ENCODE measurements at places on chromosomes 6 and 20.

DNA sequence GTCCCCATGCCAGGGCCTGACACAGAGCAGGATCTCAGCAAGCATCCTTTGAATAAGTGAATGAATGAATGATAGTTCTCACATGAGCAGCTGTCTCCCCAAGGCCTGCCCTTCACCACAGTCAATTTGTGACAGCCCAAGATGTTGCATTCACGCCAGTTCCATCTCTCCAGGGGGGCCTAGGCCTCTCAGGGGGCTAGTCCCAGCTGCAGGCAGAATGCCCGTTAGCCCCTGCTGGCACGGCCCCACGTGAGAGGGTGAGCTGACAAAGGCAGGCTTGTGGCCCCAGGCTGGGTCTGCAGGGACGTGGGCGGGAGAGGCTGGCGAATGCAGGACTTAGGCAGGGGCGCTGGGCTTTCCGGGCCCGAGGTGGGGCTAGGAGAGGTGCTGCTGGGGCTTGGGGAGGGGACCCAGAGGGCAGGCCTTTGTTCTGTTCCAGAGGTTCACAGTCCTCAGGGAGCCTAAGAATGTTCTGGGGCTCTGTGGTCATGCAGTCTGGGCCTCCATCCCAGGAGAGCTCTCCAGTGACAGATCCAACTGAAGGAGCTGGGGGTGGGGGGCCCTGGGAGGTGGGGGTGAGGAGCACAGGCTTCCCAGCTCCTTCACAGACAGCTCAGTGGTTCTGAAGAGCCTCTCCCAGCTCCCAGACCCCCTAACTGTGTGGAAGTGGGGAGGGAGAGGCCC lies 30.5 kb upstream of the TLDC2 start:
- DNase-seq = no peak

GRCh38 chr20:50708845-50709635 lies 17.7 kb upstream of the RIPOR3 start:
- no peak for DNase-seq

DNA sequence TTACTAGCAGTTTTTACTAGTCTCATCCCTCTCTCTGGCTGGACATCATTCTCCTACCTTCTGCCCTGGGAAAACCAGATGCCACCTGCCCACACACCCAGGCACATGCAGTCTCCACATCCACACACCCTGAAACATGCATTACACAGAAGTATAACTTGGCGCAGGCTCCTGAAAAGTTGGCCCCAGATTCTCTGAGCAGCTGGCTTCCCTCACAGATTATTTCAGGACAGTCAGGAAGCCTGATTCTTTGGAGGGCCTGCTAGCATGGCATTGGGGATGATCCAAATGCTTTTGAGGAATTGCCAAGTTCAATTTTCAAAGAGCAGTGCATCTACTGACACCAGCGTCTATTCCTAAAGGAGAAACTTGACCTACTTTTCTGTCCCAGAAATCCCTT lies 27.8 kb upstream of the KIF16B start:
- no peak for DNase-seq

DNA sequence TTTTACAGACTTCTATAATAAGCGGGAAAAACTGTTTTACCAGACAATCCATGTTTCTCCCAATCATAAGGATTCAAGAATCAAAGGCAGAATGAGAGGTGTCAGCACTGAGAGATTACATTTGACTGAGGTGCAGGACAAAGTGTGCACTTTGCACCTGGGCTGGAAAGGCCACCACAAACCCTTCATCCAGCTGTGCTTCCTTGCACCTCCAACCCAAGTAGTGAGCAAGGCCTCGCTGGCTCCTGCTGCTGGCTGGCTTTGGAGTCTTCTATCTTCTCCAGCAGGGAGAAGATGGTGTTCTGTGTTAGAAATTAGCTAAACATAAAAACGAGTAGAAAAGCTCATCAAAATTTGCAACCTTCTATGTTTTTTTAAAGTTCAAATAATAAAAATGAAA lies 77.7 kb downstream of the CHD6 start:
- no peak for DNase-seq

- DNase-seq = no peak
Measured at GRCh38 chr6:44356487-44356886, 14.0 kb downstream of the SPATS1 start.

DNA sequence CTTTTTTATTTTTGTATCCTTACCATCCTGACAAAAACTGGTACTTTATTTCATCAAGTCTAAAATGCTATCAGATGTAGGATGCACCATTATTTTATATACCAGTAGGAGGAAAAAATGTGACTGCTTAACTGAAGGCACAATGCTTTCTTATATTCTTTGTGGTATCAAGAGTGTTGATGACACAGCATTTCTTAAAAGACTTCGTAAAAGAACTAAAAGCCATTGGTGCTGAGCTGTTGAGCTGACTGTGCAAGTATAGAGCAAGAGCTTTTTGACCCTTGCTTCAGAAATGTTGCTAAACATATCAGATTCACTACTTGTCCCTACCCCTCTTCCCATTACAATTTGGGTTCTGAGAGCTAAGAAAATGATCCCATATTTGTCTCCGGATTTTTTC lies 17.5 kb downstream of the SF3B5 start:
- DNase-seq = no peak

GRCh38 chr6:7532232-7532631 lies 9.2 kb upstream of the DSP start:
- no peak for DNase-seq

- DNase-seq = no peak
Measured at GRCh38 chr6:10687582-10687981, 6.8 kb downstream of the C6orf52 start.

GRCh38 chr6:3356056-3356823 lies 97.5 kb downstream of the PSMG4 start:
- peak; percentile 75 for DNase-seq

DNA sequence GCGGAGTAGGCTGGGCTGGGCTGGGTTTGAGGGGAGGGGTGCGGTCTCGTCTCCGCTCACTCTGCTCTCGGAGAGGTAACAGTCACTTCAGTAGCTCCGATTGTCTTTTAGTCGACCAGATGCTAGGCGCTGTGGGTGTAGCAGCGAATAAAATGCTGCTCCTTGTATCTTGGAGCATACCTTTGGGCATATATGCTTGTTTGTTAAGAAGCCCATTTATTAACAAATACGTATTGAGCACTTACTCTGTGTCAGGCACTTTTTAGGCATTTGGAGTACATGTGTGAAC lies 545 bp downstream of the ACTR5 start:
- peak; percentile 76 for DNase-seq

DNA sequence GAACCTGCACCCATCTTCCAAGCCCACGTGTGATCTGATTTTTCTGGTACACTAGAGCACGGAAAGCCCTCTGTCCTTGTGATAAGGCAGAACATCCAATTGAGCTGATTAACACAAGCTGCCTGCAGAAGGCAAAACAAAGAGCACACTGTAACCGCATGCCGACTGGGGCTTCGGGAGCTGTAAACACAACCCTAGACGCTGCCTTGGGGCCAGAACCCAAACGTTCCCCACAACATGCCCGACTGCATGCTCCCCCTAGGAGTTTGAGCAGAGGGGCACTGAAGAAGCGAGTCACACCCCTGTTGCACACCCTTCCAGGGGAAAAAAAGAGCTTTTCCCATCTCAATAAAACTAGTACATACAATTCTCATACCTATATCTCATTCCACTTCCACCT lies 470.7 kb downstream of the HTR1B start:
- no peak for DNase-seq

- DNase-seq = no peak
Measured at GRCh38 chr6:490251-491037, 98.9 kb downstream of the IRF4 start.

DNA sequence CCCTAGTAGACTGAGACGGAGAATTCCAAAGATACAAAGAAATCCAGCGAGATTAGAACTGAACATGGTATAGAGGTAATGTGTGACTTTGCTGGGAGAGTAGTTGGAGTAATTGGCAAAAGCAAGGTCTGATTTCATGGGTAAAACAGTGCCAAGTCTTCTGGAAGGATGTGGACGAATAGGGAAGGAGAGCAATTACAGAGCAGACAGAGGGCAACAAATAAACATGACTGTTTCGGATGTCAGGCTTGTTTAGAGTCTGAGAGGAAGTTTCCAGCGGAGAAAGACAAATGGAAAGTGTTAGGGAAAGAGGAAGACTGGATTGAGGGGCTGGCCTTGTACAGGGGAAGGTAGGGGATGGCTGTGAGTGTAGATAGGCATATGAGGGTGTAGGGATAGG lies 282.2 kb upstream of the PRND start:
- no peak for DNase-seq

GRCh38 chr6:32226434-32226833 lies 2.6 kb upstream of the NOTCH4 start:
- DNase-seq = no peak

- no peak for DNase-seq
Measured at GRCh38 chr6:127023001-127023778, 95.3 kb upstream of the RSPO3 start.

- DNase-seq = peak; percentile 67
Measured at GRCh38 chr6:18262702-18263417, 1.5 kb downstream of the DEK start.

DNA sequence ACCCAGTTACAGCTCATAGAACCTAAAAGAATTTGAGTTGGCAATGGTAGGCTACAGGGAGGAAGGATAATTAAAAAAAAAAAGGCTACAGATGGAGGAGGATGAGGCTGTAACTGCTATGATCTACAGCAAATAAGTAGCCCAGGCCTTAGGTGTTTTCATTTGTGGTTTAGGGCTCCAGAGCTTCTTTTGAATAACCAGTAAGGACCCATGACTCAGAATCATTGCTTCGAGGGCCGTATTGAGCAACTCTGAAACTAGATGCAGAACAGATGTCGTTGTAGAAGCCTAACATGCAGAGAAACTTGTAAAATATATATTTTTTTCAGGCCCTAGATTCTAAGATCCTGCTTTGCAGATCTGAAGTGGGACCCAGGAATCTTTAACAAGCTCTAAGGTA lies 19.0 kb upstream of the ASIP start:
- DNase-seq = no peak

DNA sequence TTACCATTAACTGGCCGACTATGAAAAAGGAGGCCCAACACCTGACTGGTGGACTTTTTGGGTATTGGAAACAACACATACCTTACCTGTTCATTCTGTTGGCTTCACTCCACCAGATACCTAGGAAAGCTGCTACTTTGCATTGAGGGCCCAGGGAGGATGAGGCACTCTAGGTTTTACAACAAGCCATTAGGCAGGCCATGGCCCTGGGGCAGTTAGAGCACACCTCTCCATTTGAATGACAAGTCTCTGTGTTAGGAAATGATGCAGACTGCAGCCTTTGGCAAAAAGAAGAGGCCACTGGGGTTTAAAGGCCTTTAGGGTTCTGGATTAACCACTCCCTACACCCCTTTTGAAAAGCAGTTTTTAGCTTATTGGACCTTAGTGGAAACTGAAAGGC lies 144.3 kb downstream of the OR2B2 start:
- DNase-seq = no peak

DNA sequence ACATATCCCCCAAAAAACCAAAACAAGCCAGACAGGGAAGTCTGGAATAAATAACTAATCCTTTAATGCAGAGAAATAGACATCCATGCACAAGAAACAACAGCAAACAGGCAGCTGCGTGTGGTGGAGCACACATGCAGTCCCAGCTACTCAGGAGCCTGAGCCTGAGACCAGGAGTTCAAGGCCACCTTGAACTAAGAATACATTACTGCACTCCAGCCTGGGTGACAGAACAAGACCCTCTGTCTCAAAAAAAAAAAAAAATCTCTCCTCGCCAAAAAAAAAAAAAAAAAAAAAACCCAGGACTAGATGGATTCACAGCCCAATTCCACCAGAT lies 48.2 kb upstream of the SRSF6 start:
- DNase-seq = no peak

DNA sequence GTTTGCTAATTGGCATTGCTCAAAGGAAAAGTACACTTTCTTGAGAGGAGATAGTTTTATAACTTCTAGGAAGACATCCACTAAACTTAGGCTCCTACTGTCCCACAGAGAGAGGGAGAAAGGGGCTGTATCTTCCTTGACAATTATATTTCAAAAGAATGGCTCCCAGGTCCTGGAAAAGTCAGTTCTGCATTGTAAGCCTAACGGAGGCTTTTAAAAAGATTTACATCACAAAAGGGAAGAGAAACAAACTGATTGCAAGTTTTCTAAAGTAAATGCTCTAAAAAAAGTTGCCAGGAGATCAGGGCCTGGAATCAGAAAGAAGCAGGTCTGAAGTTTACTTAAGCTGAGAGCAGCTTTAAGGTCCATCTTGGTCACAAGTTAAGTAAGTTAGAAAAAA lies 839.5 kb downstream of the FRK start:
- DNase-seq = no peak

- peak; percentile 53 for DNase-seq
Measured at GRCh38 chr6:35728683-35729678, 7.9 kb upstream of the ARMC12 start.

GRCh38 chr6:170437719-170438401 lies 115.2 kb downstream of the PSMB1 start:
- DNase-seq = no peak

GRCh38 chr20:41167481-41168253 lies 30.3 kb downstream of the PLCG1 start:
- peak; percentile 19 for DNase-seq

DNA sequence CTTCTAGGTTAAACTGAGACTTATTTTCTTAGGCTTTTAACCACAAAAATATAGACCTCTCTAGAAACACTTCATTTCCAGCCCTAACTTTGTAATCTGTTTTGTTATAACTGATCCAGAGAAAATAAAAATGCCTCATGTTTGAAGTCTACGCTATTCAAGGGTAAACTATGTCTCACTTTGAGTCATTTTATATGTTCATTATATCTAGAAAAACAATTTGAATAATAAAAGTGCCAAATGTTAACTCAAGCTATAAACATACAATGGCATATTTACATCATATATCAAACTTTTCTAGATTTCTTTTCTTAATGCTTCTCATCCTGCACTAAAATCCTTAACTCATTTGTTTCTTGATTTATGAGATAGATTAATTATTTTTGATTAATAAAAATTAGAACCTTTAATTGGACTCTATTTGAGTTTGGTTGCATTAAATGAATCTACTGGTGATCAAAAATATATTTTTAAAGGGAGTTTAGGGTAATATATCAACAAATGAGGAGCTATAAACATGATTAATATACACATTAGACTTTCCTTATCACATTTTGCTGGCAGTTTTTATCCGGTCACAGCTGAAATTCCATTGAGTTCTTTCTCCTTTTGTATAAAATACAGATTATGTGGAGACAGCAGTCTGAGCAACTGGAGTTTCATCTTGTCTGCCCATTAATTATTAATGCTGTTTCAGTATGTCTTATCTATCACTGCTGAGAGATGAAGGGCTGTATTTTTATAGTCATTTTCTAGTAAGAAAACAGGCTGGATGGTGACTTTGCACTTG lies 246.5 kb downstream of the TBX18 start:
- DNase-seq = no peak
